ENCODE measurements at places on chromosomes 7 and 10.
A peak's percentile ranks its signal among the peaks of the same experiment; 100 is the strongest.

- peak; percentile 56 for DNase-seq
These were observed 180.5 kb downstream of the PFKFB3 start for GRCh38 chr10:6383096-6383812.

GRCh38 chr7:69907720-69908119, 309.4 kb downstream of the AUTS2 start:
- DNase-seq: no peak

- DNase-seq: peak; percentile 97
These were observed 57.1 kb upstream of the IGFBP3 start for GRCh38 chr7:45978010-45978681.

GRCh38 chr10:13877154-13877909, 290.6 kb downstream of the PRPF18 start:
- no peak for DNase-seq

DNA sequence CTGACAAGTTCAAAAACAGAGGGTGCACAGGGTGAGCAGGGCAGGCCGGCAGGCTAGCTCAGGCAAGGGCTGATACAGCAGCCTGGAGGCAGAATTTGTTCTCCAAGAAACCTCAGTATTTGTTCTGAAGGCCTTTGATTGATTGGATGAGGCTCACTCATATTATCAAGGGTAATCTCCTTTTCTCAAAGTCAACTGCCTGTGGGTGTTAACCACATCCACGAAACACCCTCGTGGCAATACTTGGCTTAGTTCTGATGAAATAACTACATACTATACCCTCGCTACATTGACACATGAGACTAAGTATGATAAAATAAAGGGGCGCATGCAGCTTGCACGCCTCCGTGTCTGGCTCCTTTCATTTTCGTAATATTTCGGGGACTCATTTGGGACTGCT, 4.4 kb upstream of the PPP2R2D start:
- no peak for DNase-seq
